ENCODE measurements at places on chromosomes 16 and 17.

DNA sequence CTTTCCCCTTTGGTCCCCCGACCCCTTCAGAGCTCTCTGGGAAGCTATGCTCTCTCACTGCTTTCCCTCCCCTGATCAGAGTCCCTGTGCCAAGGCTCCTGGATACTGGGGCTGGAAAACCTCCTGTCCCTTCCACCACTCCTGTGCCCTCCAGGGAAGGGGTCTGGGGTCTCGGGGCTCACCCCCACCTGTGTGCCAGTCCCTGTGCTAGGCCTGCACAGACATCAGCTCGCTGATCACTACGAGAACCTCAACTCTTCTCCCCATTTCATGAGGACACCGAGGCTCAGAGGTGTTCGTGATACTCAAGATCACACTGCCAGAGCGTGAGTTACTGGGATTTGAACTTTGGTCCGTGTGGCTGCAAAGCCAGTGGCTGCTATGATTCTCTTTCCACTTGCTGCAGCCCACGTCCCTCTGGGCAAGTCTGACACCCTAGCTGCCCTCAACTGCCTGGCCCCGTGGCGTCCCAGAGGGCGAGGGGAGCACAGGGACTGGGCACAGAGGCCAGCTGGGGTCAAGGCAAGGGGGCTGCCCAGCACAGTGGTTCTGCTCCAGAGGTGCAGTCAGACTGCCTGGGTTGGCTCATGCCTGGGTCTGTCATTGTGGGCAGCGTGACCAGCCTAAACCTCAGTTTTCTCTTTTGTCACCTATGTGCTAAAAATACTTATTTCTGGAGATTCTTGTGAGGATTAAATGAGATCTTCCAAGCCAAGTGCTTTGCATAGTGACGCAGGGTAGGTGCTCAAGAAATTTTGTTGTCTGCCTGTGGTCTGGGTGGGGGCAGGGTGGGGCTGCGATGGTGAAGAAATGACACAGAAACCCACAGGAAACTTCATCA lies 43.8 kb upstream of the TOB1 start:
- DNase-seq = no peak

DNA sequence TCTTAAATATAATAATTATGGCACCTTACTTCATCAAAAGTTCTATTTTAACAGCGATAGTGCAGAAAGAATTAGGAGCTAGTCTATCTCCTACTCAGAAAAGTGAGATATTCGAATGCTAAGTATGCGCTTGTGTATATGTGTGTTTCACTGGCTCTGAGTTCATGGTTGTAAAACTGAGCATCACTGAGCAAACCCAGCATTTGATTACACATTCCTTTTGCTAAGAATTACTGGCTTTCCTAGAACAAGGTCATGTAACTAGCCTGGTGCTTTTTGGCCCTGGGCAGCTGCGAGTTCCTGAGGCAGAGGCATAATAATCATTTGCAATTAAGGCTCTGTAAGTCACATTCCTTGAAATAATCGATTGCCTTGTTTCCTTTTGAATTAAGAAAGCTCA lies 157.2 kb downstream of the SNX29 start:
- DNase-seq = no peak

- no peak for DNase-seq
These were observed 8.3 kb downstream of the PIPOX start for GRCh38 chr17:29051194-29051593.

DNA sequence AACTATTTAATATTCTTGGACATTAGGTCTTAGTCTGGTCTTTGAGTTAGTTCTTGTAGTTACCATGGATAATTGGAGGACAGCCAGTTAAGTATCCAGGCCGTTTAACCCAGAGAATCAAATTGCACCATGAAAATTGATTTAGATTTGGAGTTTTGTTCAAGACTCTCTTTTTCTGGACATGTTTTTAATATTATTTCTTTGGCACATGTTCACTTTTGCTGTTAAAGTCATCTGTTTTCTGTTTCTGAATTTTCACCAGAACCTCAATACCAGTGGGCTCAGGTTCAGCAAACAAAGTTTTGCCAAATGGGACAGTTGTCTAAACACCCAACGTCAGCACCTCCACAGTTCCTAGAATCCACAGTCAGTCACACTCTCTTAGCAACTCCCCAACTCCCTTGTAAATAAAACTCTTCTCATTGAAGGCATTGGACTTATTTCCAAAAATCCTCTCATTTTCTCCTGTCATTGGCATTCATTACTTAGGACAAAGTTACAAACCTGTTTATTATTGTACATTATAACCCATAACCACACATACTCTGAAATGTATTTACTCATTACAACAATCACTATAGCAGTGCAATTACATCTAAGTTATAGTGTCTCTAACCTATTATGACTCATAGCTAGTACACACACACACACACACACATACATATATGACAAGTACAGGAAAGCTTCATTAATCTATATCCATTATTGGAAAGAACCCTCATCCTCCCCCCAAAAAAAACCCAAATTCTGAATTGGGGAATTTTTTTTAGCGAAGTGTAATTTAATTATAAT lies 33.5 kb upstream of the DNAH9 start:
- no peak for DNase-seq
